ENCODE measurements at places on chromosomes 7 and 10. TPM values are rescaled to one million over a fixed set of nuclear protein-coding genes. Genes with fewer than 3 reads are reported as not detected.
A peak's percentile ranks its signal among the peaks of the same experiment; 100 is the strongest.

Gene NUTM2E
- total RNA-seq: 0.63 TPM

Gene SFXN2
- 23.5 TPM for total RNA-seq

Gene KLLN
- 2.2 TPM for total RNA-seq

Gene AASS
- total RNA-seq: 10.8 TPM

GRCh38 chr7:30163231-30163894 lies 28.6 kb downstream of the MTURN start:
- H3K4me3 ChIP-seq: no peak overlapping the region
- H3K4me1 ChIP-seq: peaks cover 41% of the 10 kb centered on the region
- H3K27ac ChIP-seq: no peak overlapping the region
- no peaks in the 10 kb centered on the region for H3K36me3 ChIP-seq
- no peak for DNase-seq

DNA sequence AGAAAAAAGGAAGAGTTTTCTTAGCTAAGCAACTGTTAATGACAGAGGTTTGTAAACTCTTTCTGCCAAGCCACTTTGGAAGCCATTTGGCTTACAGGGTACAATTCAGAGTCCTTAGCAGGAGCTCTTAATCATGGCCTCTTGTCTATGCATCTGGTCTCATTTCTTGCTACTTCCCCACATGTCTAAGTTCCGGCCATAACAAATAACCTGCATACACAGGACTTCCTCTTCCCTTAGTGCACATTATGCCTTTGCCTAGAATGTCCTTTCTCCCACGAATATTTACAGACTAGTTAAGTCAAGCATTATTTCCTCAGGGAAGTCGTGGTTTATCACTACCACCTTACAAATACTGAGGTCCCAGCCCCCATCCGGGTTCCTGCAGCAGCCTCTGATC lies 8.6 kb upstream of the UPF2 start:
- peak overlapping the region; percentile 21 for H3K27ac ChIP-seq
- H3K4me1 ChIP-seq: peaks cover 31% of the 10 kb centered on the region

DNA sequence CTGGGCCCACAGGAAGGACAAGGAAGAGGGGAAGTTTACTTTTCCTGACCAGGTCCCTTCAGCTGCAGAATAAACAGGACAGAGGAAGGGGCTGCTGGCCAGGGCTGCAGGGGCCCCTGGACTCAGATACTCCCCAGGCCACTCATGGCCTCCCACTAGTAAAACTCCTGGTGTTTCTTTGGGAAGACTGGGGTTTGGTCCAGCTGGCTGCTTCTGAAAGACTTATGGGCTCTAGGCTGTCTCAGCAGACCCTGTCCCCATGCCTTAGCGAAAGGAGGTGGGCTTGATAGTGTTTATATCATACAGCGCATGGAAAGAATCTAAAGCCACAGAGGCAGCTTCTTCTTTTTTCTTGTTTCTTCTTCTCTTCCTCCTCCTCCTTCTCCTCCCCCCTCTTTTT lies 56.4 kb downstream of the PALD1 start:
- H3K36me3 ChIP-seq: no peaks in the 10 kb centered on the region
- DNase-seq: no peak
- H3K4me3 ChIP-seq: no peak overlapping the region
- no peaks in the 10 kb centered on the region for H3K4me1 ChIP-seq

DNA sequence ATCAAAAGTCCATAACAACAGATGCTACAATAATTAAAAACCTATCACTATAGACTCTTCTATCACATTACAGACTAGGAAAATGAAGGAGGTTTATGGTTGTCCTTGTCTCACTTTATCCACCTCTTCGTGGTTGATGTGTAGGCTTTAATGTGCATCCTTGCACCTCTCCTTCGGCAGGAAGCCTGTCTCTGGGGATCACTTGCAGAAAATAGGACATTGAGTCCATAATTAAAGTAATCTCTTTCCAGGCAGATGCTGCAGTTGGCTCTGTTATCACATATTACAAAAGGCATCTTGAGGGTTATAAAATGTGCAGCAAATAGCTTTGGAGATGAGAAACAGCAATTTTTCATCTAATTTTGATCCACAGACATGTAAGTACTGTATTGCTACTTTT lies 168.4 kb downstream of the RELN start:
- no peak for DNase-seq
- no peaks in the 10 kb centered on the region for H3K27me3 ChIP-seq
- no peak overlapping the region for H3K27ac ChIP-seq
- no peaks in the 10 kb centered on the region for H3K36me3 ChIP-seq

DNA sequence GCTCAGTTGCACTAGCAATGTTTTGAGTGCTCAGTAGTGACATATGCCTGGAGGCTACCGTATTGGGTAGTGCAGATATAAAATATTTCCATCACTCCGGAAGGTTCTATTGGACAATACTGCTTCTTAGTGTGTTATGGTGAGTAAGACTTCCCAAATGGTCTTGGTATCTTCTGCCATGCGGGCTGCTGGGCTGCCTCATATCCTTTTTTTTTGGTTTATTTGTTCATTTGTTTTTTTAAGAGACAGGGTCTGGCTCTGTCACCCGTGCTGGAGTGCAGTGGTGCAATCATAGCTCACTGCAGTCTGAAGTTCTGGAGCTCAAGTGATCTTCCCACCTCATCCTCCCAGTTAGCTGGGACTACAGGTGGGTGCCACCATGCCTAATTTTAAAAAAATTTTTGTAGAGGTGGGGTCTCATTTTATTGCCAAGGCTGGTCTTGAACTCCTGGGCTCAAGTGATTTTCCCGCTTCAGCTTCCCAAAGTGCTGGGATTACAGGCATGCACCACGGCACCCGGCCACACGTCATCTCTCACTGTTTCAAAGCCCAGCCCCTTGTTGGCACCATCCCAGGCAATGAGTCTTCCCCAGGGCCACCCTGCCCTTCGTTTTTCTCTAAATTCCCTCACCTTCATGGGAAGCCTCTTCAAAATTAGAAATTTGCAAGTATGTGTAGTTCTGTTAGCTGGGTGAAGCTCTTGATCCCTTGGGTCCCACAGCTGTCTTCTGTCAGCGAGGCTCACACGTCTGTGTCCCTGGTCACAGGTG lies 111.0 kb upstream of the KLF14 start:
- H3K27ac ChIP-seq: no peak overlapping the region
- H3K4me1 ChIP-seq: peaks cover 13% of the 10 kb centered on the region
- H3K27me3 ChIP-seq: no peaks in the 10 kb centered on the region
- DNase-seq: no peak
- no peaks in the 10 kb centered on the region for H3K36me3 ChIP-seq
- no peak overlapping the region for H3K4me3 ChIP-seq

DNA sequence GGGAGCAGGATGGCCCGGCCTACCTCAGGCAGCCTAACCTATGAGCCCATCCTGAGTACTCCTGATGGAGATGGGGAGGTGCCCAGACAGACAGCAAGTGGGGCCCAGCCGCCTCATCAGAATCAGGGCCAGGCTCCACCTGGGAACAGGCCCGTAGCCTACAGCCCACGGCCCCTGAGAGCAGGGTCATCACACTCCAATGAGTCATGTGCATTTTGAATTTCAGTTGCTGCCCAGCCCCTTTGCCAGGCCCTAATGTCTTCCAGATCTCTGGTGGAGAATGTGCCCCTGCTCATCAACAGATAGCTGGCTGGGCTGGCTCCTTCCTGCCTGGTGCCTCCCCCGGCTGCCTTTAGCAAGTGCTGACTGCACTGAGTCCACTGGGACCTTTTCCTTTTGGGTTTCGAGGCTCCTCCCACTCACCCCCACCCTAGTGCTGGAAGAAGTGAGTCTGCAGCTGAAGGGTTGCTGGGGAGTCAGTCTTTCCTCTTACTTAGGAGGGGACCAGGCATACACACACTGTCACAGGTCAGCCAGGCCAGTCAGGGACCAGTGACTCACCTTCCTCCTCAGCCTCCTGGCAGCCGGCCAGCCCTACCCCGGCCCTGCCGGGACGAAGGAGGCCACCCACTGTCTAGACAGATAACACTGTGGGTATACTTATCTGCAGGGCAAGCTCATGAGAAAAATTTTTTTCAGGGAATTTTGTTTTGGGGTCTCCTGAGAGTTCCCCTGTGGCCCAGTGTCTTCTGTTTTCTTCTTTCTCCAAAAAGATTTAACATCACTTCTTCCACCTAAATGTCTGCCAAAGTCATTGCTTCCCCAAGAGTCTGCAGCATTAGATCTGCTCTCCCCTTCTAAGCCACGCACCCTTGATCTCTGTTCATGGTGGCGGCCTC lies 9.1 kb upstream of the ASIC3 start:
- no peaks in the 10 kb centered on the region for H3K27me3 ChIP-seq
- H3K4me3 ChIP-seq: no peak overlapping the region
- no peaks in the 10 kb centered on the region for H3K4me1 ChIP-seq
- H3K27ac ChIP-seq: no peak overlapping the region
- H3K36me3 ChIP-seq: peaks cover 21% of the 10 kb centered on the region
- no peak for DNase-seq

- no peak for DNase-seq
- no peaks in the 10 kb centered on the region for H3K4me1 ChIP-seq
- peaks cover 6% of the 10 kb centered on the region for H3K27me3 ChIP-seq
- H3K36me3 ChIP-seq: no peaks in the 10 kb centered on the region
Measured at GRCh38 chr10:46545861-46546590, 10.4 kb downstream of the GPRIN2 start.

DNA sequence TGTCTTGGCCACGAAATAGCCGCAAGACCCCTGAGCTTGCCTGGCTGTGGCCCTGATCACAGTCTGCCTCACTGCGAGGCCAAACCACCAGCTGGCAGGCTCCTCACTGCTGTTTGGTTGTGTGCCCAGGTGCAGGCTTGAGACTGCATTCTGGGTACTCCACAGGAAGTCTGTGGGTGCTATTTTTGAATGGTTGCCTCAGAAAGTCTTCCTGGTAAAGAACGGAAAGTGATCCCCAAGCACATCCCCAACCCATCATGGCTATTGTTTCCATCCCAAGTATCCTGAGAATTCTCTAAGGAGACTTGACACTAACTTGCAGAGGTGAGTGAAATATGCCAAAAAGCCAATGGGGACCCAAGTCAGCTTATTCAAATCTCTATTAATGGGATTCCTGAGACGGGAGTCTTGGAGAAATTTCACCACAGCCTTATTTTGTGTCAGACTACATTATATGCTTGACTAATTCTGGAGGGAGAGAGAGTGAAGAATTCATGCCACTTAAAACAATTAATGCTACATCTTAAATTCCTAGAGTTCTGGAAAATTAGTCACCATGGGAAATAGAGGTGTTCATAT lies 170.9 kb downstream of the RAMP3 start:
- H3K27ac ChIP-seq: no peak overlapping the region
- H3K4me1 ChIP-seq: no peaks in the 10 kb centered on the region
- peaks cover 2% of the 10 kb centered on the region for H3K27me3 ChIP-seq
- no peak overlapping the region for H3K4me3 ChIP-seq
- no peaks in the 10 kb centered on the region for H3K36me3 ChIP-seq
- no peak for DNase-seq
